ENCODE measurements at places on chromosomes 2 and 18.

DNA sequence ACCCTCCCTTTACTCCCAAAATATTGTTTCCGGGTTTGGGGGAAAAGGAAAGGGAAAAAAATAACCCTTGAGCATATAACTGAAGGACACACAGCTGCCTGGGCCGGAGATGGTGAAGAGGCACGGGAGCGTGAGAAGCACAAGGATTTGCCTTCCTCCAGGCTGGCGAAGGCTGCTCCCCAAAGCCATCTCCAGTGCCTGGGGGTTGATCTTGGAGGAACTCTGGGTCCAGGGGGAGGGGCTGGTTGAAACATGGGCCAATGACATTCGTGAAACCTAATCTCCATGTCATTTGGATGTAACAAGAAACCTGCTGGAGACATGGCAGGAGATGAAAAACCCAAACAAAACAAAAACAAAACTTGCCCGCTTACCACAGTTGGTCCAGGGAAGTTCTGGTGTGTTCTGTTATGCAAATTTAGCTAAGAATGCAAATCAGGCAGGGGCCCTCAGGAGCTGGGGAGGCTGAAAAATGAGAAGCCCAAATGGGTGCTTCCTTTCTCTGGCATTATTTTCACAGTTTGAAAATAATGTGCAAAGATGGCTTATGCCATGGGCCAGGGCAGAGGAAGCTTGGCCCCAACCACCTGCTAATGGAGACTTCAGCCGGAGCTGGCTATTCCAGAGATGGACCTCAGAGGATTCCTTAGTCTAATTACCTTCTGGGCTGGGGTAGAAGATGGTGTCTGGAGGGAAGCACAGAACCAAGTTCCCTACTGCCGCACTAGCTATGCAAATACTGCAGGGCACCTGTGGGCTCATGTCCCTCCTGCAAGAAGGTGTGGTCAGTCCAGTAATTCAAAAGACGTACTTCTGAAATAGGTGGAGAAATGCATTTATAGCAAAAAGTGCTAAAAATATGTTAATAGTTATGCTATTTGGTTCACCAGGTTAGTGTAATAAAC lies 180.9 kb downstream of the BCL2 start:
- DNase-seq, result no peak

DNA sequence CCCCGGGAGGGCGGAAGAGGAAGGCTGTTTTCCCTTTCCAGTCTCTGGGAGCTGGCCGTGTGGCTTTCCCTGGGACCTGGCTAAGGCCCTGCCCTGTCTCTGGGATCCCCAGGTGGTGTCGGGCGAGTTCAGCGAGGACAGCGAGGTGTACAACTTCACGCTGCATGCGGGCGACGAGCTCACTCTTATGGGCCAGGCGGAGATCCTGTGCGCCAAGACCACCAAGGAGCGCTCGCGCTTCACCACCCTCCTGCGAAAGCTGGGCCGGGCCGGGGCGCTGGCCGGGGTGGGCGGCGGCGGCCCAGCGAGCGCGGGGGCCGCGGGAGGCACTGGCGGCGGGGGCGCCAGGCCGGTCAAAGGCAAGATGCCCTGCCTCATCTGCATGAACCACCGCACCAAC lies 11.2 kb downstream of the GAREM2 start:
- DNase-seq, result no peak

GRCh38 chr2:11498543-11499034 lies 32.6 kb upstream of the E2F6 start:
- DNase-seq, result no peak

GRCh38 chr2:54901224-54901986 lies 148.8 kb downstream of the RTN4 start:
- no peak for DNase-seq

- no peak for DNase-seq
These were observed 298.2 kb upstream of the HNRNPA3 start for GRCh38 chr2:176914371-176914770.

GRCh38 chr2:28627722-28628480 lies 123.7 kb upstream of the PPP1CB start:
- DNase-seq, result no peak
